COLO829 (cell line): ENCODE measurements at places on chromosomes 1 and 21.

GRCh38 chr21:39084073-39084472 is 99.2 kb downstream of the PSMG1 start:
- DNase-seq, result no peak

DNA sequence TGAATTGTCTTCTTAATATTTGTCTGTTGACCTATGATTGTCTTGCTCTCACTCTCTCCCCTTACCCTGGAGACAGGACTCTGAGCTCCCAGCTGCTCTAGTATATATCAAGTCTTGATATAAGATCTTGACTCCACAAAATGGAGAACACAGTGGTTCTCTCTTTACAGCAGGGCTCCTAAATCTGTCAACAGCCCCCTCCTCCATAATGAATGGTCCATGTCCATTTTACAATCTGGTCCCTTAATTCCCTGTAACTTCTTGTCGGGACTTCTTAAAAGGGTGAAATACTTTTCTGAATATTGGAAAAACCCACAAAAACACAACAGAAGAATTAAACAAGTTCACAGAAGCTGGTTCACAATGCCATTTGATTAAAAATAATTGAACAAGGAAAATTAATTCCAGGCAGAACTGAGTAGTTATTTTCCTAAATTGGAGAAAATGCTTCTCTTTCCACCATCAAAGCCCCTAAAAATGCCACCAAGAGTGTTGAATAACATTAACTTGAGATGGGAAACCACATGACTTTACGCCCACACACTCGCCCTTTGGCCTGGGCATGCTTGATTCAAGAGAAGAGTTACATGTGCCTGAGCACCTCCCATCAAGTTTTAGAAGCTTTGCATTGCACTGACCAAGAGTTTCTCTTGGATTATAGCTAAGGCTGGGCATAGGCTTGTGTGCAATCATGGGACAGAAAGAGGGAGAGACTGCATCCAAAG is 109.8 kb downstream of the TOMM20 start:
- DNase-seq, result no peak

- no peak for DNase-seq
Observed at GRCh38 chr1:206578068-206578977, 33.9 kb downstream of the EIF2D start.

- DNase-seq, result no peak
Observed at GRCh38 chr1:8261398-8261762, 56.5 kb upstream of the SLC45A1 start.

DNA sequence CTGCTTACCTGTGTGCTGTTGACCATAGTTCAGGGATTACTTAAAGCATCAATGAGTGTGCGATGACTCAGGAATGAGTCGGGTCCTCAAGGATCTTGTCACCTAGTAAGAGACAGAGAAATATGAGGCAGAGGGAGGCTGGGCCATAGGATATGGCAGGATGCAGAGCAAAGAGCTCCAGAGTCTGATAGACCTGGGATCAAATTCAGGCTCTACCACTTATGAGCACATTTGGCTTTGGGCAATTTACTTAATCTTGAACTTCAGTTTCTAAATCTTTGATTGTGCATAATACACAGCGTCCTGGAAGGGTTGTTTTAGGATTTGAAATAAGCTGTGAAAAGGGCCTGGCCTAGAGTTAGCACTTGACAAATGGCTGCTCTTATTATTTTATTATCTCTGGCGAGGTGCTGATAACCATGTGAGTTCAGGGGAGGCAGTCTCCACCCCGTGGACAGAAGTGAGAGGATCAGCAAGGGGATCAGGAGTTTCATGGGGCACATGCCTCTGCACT is 94.5 kb downstream of the ROR1 start:
- DNase-seq, result no peak

DNA sequence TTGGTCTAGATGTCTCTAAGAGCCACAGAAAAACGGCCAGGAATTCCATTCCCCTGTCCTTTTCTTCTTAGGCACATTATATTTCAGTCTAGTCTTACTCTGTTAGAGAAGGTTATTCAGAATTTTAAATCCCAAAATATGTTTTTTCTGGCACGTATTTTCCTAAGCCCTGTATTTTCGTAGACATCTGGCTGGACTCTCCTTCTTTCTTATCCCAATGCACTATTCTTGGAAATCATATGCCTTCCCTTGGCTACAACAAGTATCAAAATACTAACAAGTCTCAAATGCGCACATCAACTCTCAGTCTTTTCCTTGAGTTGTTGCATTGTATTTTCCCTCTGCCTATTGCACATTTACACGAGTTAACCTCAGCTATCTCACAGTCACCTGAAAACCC is 96.2 kb downstream of the DPYD start:
- no peak for DNase-seq

- no peak for DNase-seq
Observed at GRCh38 chr21:42480736-42481135, 15.3 kb downstream of the RSPH1 start.
